Activated naive CD8-positive, alpha-beta T cell treated with anti-CD3 and anti-CD28 coated beads, Interleukin-2, amount 50 U/mL, for 24 hours (primary cell): ENCODE measurements at places on chromosomes 7 and 10.

- no peaks in the 10 kb centered on the region for H3K4me1 ChIP-seq
- peaks cover 25% of the 10 kb centered on the region for H3K36me3 ChIP-seq
- no peak for DNase-seq
- no peak overlapping the region for H3K27ac ChIP-seq
- no peaks in the 10 kb centered on the region for H3K27me3 ChIP-seq
These were observed 51.5 kb downstream of the MCMBP start for GRCh38 chr10:119821182-119821581.

- no peaks in the 10 kb centered on the region for H3K4me1 ChIP-seq
- no peaks in the 10 kb centered on the region for H3K27me3 ChIP-seq
- H3K4me3 ChIP-seq, result no peak overlapping the region
- no peak for DNase-seq
- H3K36me3 ChIP-seq, result no peaks in the 10 kb centered on the region
These were observed 39.4 kb downstream of the CTBP2 start for GRCh38 chr10:125121003-125121402.

GRCh38 chr7:74684473-74684872, 27.0 kb downstream of the GTF2I start:
- no peaks in the 10 kb centered on the region for H3K27me3 ChIP-seq
- DNase-seq, result no peak
- H3K4me1 ChIP-seq, result peaks cover 42% of the 10 kb centered on the region
- peaks cover 31% of the 10 kb centered on the region for H3K36me3 ChIP-seq

DNA sequence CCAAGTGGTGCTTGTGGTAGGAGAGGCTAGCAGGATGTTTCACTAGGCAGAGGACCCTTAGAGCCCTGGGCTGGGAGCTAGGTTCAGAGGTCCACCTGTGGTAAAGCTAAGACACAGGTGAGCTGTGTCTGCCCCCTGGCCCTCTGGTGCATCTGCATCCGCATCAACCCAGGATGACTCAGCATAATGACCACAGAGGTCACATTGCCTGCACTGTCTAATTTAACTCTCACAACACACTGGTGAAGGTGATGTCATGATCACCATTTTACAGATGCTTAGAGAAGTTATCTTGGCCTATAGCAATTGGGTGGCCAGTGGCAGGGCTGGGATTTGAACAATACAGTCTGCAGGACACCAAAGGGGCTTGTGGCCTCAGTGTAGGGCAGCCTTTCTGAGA, 33.1 kb downstream of the HABP2 start:
- no peak for DNase-seq
- peaks cover 9% of the 10 kb centered on the region for H3K27me3 ChIP-seq
- H3K36me3 ChIP-seq, result no peaks in the 10 kb centered on the region
- no peak overlapping the region for H3K27ac ChIP-seq

GRCh38 chr7:66099551-66100407, 14.9 kb upstream of the CRCP start:
- peak overlapping the region; percentile 77 for H3K27ac ChIP-seq
- H3K36me3 ChIP-seq, result no peaks in the 10 kb centered on the region

- H3K4me3 ChIP-seq, result no peak overlapping the region
- H3K36me3 ChIP-seq, result no peaks in the 10 kb centered on the region
- no peak for DNase-seq
- H3K27me3 ChIP-seq, result peaks cover 2% of the 10 kb centered on the region
- H3K27ac ChIP-seq, result no peak overlapping the region
These were observed 12.0 kb upstream of the MAPK8 start for GRCh38 chr10:48294431-48294830.

- H3K36me3 ChIP-seq, result no peaks in the 10 kb centered on the region
- H3K4me3 ChIP-seq, result no peak overlapping the region
- H3K27me3 ChIP-seq, result peaks cover 14% of the 10 kb centered on the region
- H3K4me1 ChIP-seq, result peaks cover 35% of the 10 kb centered on the region
- H3K27ac ChIP-seq, result no peak overlapping the region
These were observed 327.1 kb downstream of the FRMD4A start for GRCh38 chr10:14003517-14004184.

DNA sequence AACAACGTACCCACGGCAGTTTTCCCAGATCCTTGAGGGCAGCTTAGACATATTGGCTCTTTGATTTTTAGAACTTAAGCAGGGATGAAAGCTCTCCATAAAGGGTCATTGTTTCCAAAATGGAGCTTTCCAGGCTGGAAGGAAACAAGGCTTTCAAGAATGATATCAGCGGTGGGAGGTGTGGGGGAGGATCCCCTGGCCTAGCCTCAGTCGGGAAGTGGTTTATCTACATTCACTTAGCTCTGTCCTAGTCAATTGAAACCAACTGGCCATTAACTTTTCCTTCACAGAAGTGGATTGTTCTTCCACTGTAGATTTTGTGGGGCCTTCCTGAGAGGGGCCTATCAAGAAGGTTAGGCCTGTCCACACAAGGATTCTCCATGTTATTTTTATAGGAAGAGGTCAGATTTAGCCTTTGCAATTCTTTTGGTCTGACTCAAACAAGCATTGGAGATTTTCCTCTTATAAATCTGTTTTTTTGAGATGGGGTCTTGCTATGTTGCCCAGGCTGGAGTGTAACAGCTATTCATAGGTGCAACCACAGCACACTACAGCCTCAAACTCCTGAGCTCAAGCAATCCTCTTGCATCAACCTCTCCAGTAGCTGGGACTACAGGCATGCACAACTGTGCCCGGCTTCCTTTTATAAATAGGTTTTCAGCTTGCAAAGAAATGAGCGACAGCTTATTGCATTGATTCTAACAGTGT, 343.5 kb downstream of the LRMDA start:
- no peak overlapping the region for H3K4me3 ChIP-seq
- no peaks in the 10 kb centered on the region for H3K27me3 ChIP-seq
- peaks cover 18% of the 10 kb centered on the region for H3K4me1 ChIP-seq
- no peak for DNase-seq
- H3K27ac ChIP-seq, result no peak overlapping the region
